Activated CD4-positive, alpha-beta T cell treated with anti-CD3 and anti-CD28 coated beads, Interleukin-10, Interleukin-2, amounts not matched to agents 100 ng/mL and 50 ng/mL, durations not matched to agents 16 hours and 8 hours (primary cell): ENCODE measurements at places on chromosomes 7 and 10.

DNA sequence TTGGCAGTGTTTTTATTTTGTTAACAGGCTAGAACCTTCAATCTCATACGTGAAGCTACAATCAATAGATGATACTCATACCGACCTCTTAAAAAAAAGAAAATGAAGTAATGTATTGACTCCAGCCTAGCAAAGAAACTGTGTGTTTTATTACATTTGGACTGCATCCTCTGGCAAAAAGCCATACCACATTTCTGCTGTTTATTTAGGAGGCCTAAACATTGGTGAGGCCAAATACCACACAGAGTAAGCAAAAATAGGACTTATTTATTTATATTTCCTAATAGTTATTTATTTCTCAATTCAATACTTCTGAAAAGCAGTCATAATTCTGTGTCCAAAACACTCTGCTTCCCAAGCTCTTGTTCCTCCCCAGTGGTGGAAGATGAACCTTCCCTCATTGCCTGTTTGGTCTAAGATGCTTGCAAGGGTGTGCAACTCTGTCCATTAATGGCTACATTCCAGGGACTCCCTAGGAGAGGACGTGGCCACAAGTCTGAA is 398.8 kb upstream of the KLF6 start:
- no peak for DNase-seq

GRCh38 chr10:5453749-5454489 is 41.6 kb downstream of the NET1 start:
- no peak for DNase-seq

GRCh38 chr7:47584536-47584895 is 2.6 kb upstream of the TNS3 start:
- no peak for DNase-seq

DNA sequence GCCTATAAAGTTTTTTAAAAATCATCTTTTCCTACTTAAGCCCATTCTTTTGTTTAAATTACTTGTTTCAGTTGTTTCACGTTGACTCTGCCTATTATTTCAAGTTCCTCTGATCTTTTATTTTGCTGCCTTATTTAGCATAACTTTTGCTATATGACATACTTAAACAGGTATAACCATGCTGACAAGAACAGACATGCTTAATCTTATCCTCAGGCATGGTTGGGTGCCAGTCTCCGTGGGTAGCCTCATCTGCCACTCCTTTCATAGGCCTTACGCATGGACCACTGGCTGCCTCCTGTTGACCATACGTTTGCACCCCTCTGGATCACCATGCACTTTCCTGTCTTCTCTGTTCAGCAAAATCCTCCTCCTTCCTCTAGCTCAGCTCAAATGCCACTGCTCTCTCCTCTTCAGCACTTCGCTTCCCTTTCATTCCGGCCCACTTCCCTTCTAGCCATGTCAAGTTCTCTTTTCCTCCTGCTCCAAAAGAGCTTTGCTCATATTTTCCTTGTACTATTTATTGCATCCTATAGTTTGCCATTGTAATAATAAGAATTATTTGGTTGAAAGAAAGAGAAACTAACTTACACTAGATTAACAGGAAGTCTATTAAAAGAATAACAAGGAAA is 10.0 kb upstream of the TSPAN33 start:
- no peak for DNase-seq

DNA sequence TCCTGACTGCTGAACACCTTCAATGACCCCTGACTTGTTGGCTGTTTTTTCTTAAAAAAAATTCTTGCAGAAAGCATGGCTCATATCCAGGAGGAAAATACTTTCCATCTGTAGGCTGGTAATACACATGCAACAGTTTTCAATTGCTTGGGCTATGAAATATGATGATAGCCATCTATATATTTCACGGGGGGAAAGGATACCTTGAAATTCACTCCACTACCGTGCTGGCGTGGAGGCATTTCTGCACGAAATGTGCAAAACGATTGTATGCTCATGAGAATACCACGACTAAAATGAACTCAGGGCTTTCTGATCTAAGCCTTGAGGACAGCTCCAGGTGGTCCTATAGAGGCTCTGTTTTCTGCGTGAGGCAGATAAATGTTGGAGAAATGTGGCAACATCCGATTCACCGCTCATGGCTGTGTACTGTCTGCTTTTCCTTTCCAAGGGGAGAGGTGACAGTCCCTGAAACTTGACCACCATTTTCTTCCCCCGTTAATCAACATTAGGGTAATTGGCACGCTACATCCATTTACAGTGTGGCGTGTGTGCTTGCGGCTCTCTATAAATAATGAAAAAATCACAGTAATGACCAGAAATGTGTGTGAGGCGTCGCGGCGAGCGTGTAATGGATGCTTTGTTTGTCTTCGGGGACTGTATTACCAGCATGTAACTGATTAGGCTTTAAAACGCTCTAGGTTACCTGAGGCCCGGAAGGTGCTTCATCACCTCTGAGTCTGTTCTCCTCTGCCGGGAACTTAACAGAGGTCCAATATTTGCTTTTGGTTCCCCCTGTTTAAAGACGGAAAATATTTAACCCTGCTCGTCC is 12.8 kb upstream of the CARD11 start:
- no peak for DNase-seq
